ENCODE measurements at places on chromosomes 5 and 9.
A peak's percentile ranks its signal among the peaks of the same experiment; 100 is the strongest.

DNA sequence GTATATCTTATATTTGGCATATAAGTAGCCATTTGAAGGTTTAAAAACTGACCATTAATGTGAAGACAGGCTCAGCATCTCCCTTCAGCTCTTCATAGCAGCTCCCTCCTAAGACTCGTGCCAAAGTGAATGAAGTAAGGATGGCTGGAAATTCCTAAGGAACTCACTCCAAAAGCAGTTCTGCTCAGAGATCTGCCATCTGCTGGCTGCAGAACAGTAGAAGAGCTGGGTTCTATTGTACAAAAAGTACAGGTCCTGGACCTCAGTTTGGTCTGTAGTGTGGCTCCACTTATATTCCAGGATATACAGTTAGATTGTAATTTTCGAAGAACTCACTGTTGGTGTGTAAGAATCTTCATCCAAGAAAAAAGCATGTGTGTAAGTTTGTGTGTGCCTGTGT is 104.9 kb upstream of the RUSC2 start:
- H3K36me3 ChIP-seq = peaks cover 98% of the 10 kb centered on the region
- DNase-seq = no peak
- no peak overlapping the region for H3K4me3 ChIP-seq
- no peak overlapping the region for H3K27ac ChIP-seq
- H3K27me3 ChIP-seq = no peaks in the 10 kb centered on the region

DNA sequence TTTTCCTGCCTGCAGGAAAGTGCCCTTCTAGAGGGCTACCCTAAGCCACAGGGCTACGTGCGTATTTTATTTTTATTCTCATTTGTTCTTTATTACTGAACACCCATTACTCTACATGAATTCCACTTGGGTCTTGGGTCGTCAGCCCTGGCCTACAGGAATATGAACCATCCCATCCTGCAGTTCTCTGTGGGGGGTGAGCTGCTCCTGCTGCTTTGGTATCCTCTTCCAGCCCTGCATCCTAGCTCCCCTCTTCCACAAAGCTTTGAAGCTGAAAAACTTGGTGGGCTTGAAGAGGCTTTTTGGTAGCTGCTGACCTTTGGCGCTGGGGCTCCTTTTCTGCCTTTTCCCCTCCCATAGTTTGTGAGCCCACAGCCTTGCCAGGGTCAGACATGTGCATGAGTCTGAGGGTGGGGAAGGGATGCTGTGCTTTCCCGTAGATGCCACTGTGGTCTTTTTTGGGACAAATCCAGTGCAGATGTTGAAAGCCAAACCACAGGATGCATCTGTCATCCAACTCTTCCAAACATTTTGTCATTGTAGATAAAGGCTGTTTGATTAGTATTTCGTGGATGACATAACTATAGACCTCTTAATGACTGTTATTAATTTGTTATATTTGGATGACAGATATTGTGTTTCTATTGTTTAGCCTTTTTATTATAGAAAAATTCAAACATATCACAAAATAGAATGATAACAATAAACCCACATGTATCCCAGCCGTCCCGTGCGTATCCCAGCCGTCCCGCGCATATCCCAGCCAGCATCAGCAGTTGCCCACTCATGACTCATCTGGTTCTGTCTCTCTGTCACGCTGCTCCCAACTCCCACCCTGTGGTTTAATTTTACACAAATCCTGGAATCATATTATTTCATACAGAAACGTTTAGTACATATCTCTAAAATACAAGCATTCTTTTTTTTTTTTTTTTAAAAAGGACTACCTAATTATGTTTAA is 43.9 kb downstream of the SLC46A2 start:
- no peaks in the 10 kb centered on the region for H3K27me3 ChIP-seq
- peaks cover 32% of the 10 kb centered on the region for H3K4me1 ChIP-seq
- H3K4me3 ChIP-seq = no peak overlapping the region
- H3K36me3 ChIP-seq = peaks cover 10% of the 10 kb centered on the region
- H3K27ac ChIP-seq = no peak overlapping the region

GRCh38 chr5:175001876-175002645 is 277.7 kb downstream of the MSX2 start:
- no peak for DNase-seq
- H3K4me1 ChIP-seq = no peaks in the 10 kb centered on the region
- no peak overlapping the region for H3K27ac ChIP-seq
- H3K36me3 ChIP-seq = no peaks in the 10 kb centered on the region

DNA sequence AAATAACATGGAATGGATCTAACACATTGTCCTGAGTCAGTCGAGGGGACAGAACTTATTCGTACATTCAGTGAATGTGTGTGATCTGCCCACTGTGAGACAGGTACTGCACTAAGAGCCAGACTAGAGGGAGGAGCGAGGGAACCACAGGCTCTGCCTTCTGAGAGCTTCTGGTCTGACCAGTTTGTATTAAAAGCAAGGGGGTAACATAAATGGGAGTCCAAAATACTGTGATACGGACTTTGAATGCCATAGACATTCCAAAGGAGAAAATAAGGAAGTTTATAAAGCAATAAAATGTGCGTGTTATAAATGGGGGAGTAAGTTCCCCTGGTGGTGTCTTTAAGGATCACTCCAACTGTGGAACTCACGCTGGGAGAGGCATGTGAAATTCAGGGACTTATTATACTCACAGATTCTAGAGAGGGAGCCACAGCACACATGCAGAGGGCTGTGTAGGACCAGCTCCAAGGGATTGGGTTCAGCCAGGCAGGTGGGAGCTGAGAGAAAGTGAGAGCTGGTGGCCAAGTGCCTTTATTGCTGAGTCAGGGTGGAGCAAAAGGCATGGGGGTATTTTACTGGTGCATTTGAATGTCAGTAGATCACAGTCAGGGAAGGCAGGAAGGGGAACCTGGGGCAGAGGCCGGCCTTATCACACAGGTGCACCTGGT is 186.5 kb upstream of the WWC1 start:
- H3K27me3 ChIP-seq = no peaks in the 10 kb centered on the region
- H3K36me3 ChIP-seq = no peaks in the 10 kb centered on the region
- no peak overlapping the region for H3K4me3 ChIP-seq
- H3K4me1 ChIP-seq = no peaks in the 10 kb centered on the region

GRCh38 chr5:96516631-96517071 is 83.6 kb upstream of the PCSK1 start:
- H3K4me3 ChIP-seq = no peak overlapping the region
- no peak for DNase-seq
- H3K4me1 ChIP-seq = no peaks in the 10 kb centered on the region
- no peaks in the 10 kb centered on the region for H3K36me3 ChIP-seq
- no peaks in the 10 kb centered on the region for H3K27me3 ChIP-seq
- no peak overlapping the region for H3K27ac ChIP-seq

DNA sequence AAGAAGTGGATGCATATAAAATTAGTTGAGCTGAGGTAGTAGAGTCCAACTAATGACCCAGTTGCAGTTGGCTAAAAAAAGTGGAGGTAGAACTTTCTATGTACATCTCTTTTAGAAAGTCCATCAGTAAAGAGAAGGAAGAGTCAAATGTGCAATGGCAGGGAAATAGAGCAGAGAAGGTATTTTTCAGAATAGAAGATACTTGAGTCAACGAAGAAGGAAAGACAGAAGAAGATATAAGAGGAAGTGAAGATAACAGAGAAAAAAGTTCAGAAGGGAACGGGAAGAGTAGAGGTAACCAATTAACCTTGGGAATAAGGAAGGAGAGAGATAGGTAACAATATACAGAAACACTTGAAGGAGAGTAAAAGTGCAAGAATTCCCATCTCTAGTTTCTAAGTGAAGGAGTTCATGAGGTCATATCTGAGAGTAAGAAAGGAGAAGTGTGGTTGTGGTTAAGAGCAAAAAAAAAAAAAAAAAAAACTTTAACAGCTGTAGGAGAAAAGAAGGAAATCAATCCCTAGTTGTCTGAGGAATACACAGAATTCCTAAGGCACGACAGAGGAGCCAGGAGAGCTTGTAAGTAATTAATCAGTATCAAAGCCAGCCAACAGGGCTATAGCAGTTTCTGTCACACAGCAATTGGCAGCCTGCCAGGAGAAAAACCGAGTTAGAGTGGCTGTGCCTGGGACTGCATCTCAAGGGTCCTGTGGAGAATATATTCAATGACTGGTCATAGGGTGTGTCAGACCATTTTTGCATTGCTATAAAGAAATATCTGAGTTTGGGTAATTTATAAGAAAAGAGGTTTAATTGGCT is 61.0 kb downstream of the ARL15 start:
- no peak overlapping the region for H3K4me3 ChIP-seq
- no peaks in the 10 kb centered on the region for H3K36me3 ChIP-seq
- DNase-seq = no peak

GRCh38 chr9:123478160-123478559 is 122.2 kb downstream of the CRB2 start:
- DNase-seq = peak; percentile 12
- H3K27ac ChIP-seq = no peak overlapping the region
- no peaks in the 10 kb centered on the region for H3K27me3 ChIP-seq
- H3K4me3 ChIP-seq = no peak overlapping the region

GRCh38 chr5:1144638-1145396 is 33.0 kb upstream of the SLC12A7 start:
- no peak for DNase-seq
- H3K36me3 ChIP-seq = no peaks in the 10 kb centered on the region
- H3K27me3 ChIP-seq = no peaks in the 10 kb centered on the region
